Activated CD4-positive, alpha-beta memory T cell treated with anti-CD3 and anti-CD28 coated beads, Interleukin-2, amount 10 ng/mL, durations not matched to agents 7 days and 5 days (primary cell): ENCODE measurements at places on chromosomes 12 and 14. TPM values are rescaled to one million over a fixed set of nuclear protein-coding genes. Genes with fewer than 3 reads are reported as not detected.

The KRT84 gene
- not detected for total RNA-seq

The DNAJC22 gene
- not detected for total RNA-seq

The LRRK2 gene
- total RNA-seq: 0.05 TPM

The IQSEC3 gene
- total RNA-seq: 0.33 TPM

The KRT77 gene
- not detected for total RNA-seq

The FAM186B gene
- not detected for total RNA-seq

The AKAP3 gene
- total RNA-seq: 3.4 TPM

The ATF7IP gene
- total RNA-seq: 134 TPM
